ENCODE measurements at places on chromosomes 11 and 22. TPM values are rescaled to one million over a fixed set of nuclear protein-coding genes. Genes with fewer than 3 reads are reported as not detected.

The WBP2NL gene
- not detected for total RNA-seq

DNA sequence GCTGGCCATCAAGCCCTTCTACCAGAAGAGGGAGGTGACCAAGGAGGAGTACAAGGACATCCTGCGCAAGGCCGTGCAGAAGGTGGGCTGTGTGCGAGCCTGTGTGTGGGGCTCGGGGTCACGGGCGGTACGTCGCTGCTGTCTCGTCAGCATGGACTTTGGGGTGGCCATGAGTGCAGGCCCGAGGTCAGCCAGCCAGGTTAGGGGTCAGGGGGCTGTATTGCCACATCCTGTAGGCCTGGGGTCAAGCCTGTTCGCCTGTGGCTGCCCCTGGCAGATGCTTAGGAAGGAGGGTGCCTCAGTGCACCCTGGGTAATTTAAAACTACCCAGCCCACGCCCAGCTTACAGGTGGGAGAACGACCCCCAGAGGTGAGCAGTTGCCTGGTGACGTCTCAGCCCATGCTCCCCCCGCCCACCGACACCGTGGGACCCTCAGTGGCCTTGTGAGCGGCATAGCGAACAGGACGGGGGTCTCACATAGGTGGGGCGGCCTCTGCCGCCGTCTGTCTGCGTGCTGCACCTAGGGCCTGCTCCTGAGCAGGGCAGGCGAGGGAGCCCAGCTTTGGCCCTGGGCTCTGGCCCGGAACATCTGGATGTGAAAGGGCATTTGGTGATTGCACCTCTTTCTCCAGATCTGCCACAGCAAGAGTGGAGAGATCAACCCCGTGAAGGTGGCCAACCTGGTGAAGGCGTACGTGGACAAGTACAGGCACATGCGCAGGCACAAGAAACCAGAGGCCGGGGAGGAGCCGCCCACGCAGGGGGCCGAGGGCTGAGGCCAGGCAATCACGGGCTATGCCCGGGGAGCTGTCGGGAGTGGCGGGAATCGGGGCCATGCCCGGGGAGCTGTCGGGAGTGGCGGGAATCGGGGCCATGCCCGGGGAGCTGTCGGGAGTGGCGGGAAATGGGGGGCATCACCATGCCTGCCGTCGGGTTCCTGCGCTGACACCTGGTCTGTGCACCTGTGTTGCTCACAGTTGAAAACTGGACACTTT, 4.5 kb downstream of the IRF7 start:
- no peak for DNase-seq

- no peak for DNase-seq
Measured at GRCh38 chr11:129973068-129973467, 29.6 kb downstream of the PRDM10 start.

GRCh38 chr11:61846362-61847020, 18.4 kb downstream of the FADS2 start:
- no peak for DNase-seq

The CERK gene
- 59.2 TPM for total RNA-seq

The ART5 gene
- 0.69 TPM for total RNA-seq

The ZNF70 gene
- total RNA-seq = 7.7 TPM

- no peak for DNase-seq
Measured at GRCh38 chr11:17855531-17856290, 121.1 kb downstream of the KCNC1 start.

Measured in uterus (tissue), 4 donors.